Large intestine (tissue), 12 donors: ENCODE measurements at places on chromosomes 1 and 21. TPM values are rescaled to one million over a fixed set of nuclear protein-coding genes. Genes with fewer than 3 reads are reported as not detected.

The CFHR3 gene
- 0.04 TPM for polyA plus RNA-seq

- H3K4me3 ChIP-seq: no peak overlapping the region
- DNase-seq: no peak
- H3K36me3 ChIP-seq: no peaks in the 10 kb centered on the region
- no peak overlapping the region for H3K27ac ChIP-seq
- H3K4me1 ChIP-seq: no peaks in the 10 kb centered on the region
Observed at GRCh38 chr1:90274376-90274775, 279.5 kb downstream of the ZNF326 start.

DNA sequence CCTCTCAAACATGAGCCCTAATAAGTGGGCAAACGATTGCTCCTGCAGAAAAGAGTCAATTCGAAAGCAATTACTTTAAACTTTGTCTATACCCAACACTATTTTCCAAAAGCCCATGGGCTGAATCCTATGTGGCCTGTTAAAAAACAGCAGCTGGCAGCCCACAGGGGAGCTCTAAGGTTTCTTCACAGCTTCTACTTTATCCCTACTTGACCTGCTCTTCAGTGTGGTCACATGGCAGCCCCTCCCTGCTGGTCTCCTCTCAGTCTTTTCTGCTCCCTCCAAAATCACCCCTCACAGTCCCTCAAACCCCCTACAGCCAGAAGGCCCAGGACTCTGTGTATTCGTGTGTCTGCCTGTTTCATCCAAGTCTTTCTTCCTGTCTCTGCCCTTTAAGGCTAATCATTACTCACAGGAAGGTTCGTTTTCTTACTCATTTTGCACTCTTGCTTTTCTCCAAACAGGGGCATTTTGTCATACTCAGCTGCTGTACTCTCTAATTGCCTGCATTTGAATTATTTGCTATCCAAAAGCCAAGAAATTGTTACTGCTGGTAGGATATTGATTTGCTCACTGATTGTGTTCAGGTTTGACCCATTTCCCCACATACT lies 62.4 kb upstream of the FAM3B start:
- no peaks in the 10 kb centered on the region for H3K27me3 ChIP-seq

The KRTAP13-2 gene
- not detected for polyA plus RNA-seq

DNA sequence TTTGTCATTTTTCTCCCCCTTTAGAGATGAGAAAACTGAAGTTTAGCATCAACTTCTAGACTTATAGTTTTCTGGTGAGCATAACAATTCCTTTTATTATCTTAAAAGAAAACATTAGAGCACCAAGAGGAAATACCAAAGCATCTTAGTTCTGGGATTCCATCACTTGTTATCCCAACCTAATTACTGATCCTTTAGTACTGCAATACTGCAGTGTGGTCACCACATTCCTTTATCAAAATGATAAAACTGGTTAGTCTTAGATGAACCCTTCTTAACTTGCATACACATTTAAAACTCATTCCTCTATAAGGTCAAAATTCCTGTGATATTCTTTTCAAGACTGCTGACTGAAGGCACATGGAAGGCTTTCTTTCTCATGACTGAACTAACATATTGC lies 23.1 kb downstream of the SOD1 start:
- no peak overlapping the region for H3K4me3 ChIP-seq
- H3K27ac ChIP-seq: no peak overlapping the region
- no peaks in the 10 kb centered on the region for H3K4me1 ChIP-seq
- no peak for DNase-seq
- H3K27me3 ChIP-seq: no peaks in the 10 kb centered on the region
- peaks cover 60% of the 10 kb centered on the region for H3K36me3 ChIP-seq

DNA sequence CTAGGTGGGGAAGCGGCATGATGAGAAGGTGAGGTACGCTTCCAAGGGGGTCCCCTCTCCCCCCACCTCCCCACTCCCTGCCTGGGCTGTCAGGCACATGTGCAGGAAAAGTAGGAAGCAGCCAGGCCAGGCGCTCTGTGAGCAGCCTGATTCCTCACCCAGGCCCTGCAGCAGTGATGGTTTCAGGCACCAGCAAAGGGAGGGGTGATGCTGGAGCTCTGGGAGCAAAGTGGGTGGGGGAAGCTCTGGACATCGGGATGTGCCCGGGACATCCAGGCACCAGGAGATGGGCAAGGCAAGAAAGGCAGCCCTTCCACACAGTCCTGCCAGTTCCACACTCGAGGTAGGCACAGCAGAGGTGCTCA lies 106.1 kb downstream of the CRYAA start:
- H3K4me1 ChIP-seq: peaks cover 28% of the 10 kb centered on the region
- no peaks in the 10 kb centered on the region for H3K36me3 ChIP-seq
- no peak for DNase-seq
- H3K27me3 ChIP-seq: peaks cover 7% of the 10 kb centered on the region

- peaks cover 21% of the 10 kb centered on the region for H3K4me1 ChIP-seq
- no peaks in the 10 kb centered on the region for H3K36me3 ChIP-seq
- H3K4me3 ChIP-seq: no peak overlapping the region
- no peak for DNase-seq
- H3K27ac ChIP-seq: no peak overlapping the region
Observed at GRCh38 chr1:113282893-113283285, 107.4 kb upstream of the MAGI3 start.

DNA sequence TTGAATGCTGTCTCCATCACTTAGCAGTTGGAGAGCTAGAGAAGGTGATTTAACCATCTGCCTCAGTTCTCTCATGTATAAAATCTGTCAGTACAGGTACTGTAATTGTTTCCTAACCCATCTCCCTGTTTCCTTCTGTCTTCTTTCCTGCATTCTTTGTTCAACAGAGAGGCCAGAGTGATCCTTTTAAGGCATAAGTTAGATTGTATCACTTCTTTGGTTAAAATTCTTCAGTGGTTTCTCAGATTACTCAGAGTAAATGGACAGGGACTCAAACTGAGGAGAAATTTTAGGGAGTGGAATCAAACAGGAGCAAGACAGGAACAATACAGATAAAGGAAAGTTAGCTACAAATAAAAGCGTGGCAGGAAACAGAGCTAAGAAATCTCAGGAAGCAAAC lies 45.2 kb upstream of the SSX2IP start:
- no peaks in the 10 kb centered on the region for H3K4me1 ChIP-seq
- no peak overlapping the region for H3K27ac ChIP-seq
- no peaks in the 10 kb centered on the region for H3K36me3 ChIP-seq
- no peak overlapping the region for H3K4me3 ChIP-seq
- H3K27me3 ChIP-seq: no peaks in the 10 kb centered on the region

DNA sequence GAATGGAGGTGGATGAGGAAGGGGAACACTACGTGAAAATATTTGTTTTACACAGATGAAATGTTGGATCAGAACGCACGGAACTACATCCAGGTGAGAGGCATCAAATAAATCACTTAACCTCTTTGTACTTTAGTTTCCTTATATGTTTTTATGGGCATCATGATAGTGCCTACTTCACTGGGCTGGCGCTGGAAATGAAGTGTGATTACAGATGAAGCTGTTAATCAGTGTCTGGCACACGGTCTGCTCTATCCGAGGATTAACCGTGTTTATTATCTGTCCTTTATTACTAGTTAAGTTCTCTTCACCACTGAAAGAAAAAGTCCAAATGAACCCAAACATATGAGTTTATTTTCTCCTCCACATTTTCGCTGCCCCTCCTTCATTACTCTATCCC lies 96.0 kb upstream of the TRABD2B start:
- no peaks in the 10 kb centered on the region for H3K4me1 ChIP-seq
- no peak overlapping the region for H3K27ac ChIP-seq
- DNase-seq: no peak
- H3K27me3 ChIP-seq: no peaks in the 10 kb centered on the region
- H3K4me3 ChIP-seq: no peak overlapping the region

- H3K4me3 ChIP-seq: no peak overlapping the region
- H3K36me3 ChIP-seq: peaks cover 34% of the 10 kb centered on the region
- no peak for DNase-seq
- H3K27me3 ChIP-seq: no peaks in the 10 kb centered on the region
Observed at GRCh38 chr1:156487862-156488261, 12.7 kb downstream of the MEF2D start.

- H3K36me3 ChIP-seq: no peaks in the 10 kb centered on the region
- no peaks in the 10 kb centered on the region for H3K27me3 ChIP-seq
- no peak overlapping the region for H3K4me3 ChIP-seq
- DNase-seq: no peak
- H3K27ac ChIP-seq: no peak overlapping the region
- H3K4me1 ChIP-seq: no peaks in the 10 kb centered on the region
Observed at GRCh38 chr1:83131692-83131955, 867.3 kb downstream of the TTLL7 start.

DNA sequence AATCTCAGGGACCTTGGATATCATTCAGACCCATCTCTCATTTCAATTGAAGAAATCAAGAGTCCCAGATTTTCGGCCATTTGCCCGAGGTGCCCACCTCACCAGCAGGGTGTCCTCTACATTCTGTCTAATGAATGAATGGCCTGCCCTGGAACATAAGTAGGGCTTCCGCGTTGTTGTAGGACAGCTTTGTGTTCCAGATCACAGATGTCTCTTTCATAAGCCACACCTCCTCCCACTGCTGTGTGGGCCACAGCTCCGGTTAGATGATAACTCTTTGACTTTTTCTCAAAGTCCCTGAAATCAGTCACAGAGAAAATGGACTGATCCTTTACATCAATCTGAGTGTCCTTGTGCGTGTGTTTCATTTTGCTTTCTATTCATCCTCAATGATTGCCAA lies 144.4 kb downstream of the RGS7 start:
- no peaks in the 10 kb centered on the region for H3K27me3 ChIP-seq
- no peak overlapping the region for H3K27ac ChIP-seq
- no peak for DNase-seq
- H3K4me1 ChIP-seq: peaks cover 24% of the 10 kb centered on the region

DNA sequence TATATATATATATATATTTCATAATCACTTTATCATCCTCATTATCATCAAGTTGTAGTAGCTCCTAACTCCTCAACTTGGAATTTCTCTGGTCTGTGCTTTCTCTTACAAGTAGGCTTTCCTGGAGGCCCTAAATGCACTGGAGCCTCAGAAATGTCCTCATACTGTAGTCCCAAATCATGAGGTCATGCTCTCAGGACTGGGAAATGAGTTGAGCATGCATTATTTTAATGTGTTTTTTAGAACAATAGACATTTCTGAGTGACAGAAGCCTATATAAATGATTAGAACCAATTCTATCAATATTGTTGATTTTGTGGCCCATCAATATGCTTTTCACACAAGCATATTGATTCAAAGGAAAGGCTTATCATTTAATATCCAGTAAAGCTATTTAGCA lies 42.9 kb upstream of the C1orf105 start:
- H3K27ac ChIP-seq: no peak overlapping the region
- no peak overlapping the region for H3K4me3 ChIP-seq
- H3K27me3 ChIP-seq: no peaks in the 10 kb centered on the region
- H3K36me3 ChIP-seq: no peaks in the 10 kb centered on the region
- DNase-seq: no peak

DNA sequence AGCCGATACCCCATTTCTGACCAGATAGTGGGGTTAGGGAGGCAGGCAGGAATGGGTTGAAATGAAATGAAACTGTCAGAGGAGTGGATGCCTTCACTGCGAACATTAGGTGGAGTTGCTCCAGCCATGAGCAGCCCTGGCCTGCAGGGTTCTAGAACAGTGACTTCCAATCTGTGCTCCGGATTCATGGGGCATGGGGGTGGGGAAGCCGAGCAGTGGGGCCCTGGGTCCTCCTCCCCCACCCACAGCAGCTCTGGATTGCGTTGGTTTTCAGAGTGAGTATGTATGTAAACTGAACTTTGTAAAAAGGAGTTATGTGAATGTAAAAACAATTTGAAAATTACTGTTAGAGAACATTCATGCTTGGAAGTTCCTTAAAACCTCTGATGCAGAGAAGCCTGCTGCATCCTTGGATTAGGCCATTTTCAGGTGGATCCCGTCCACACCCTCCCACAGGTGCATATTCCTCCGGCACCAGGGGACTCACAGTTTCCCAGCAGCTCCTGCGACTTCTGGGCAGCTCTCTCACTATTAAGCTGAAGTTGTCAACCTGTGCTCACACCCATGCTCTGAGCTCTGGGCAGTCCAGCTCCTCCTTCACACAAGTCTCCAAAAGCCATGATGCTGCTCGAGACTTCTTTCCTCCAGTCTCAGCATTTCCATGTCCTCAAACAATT lies 54.4 kb upstream of the EDN2 start:
- no peak overlapping the region for H3K4me3 ChIP-seq
- peaks cover 8% of the 10 kb centered on the region for H3K27me3 ChIP-seq
- no peak overlapping the region for H3K27ac ChIP-seq
- no peaks in the 10 kb centered on the region for H3K36me3 ChIP-seq
- peaks cover 2% of the 10 kb centered on the region for H3K4me1 ChIP-seq

The OLFML2B gene
- 20.0 TPM for polyA plus RNA-seq

- no peak for DNase-seq
- H3K4me1 ChIP-seq: no peaks in the 10 kb centered on the region
- H3K36me3 ChIP-seq: no peaks in the 10 kb centered on the region
Observed at GRCh38 chr21:32941263-32941662, 84.5 kb upstream of the OLIG2 start.

The TUFT1 gene
- 24.1 TPM for polyA plus RNA-seq

DNA sequence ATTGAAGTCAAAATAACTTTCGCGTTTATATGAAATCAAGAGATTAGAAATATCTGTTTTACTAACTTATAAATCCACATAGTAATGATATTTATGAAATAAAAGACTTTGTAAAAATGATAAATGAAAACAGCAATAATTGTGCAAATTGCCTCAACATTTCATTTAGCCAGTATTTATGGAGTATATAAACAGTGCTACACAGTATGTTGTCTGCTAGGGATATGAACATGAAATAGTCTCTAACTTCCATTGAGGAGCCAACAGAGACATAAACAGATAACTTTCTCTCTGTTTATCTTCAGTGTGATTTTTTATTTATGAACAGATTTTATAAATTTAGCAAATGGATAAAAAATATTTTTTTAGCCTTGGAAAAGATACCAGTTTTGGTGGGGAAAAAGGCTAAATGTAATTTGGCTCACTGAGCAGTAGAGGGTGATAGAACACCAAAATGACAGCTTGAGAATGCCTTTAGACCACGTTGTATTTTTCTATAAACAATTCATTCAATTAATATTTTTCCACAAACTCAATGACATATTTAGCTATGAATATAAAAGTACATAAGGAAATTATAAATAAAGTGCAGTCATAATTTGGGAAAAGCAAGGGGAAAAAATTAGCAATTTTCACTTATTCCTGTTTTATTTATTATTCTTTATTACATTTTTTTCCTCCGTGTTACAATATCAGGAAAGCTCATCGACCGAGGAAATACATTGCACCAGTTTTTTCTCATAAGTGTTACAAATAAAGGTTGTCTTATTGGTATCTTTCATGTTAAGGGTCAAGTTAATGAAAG lies 47.5 kb upstream of the EEIG2 start:
- H3K27ac ChIP-seq: no peak overlapping the region
- peaks cover 6% of the 10 kb centered on the region for H3K27me3 ChIP-seq
- DNase-seq: no peak

The FASLG gene
- polyA plus RNA-seq: 1.3 TPM

- H3K36me3 ChIP-seq: no peaks in the 10 kb centered on the region
- no peak overlapping the region for H3K4me3 ChIP-seq
- no peak overlapping the region for H3K27ac ChIP-seq
- no peak for DNase-seq
- H3K27me3 ChIP-seq: no peaks in the 10 kb centered on the region
Observed at GRCh38 chr1:8565802-8566201, 247.9 kb downstream of the SLC45A1 start.

The OR13G1 gene
- polyA plus RNA-seq: 0.01 TPM

- H3K4me1 ChIP-seq: no peaks in the 10 kb centered on the region
- H3K36me3 ChIP-seq: no peaks in the 10 kb centered on the region
- no peaks in the 10 kb centered on the region for H3K27me3 ChIP-seq
- H3K4me3 ChIP-seq: no peak overlapping the region
- no peak for DNase-seq
Observed at GRCh38 chr1:7516341-7516740, 254.8 kb upstream of the VAMP3 start.
